SJSA1 (cell line): ENCODE measurements at places on chromosomes 7 and 10. TPM values are rescaled to one million over a fixed set of nuclear protein-coding genes. Genes with fewer than 3 reads are reported as not detected.

- DNase-seq: peak; percentile 10
These were observed 23.6 kb upstream of the SRI start for GRCh38 chr7:88243345-88243909.

GRCh38 chr7:30424506-30424905, 54.1 kb downstream of the NOD1 start:
- no peak for DNase-seq

- peak; percentile 82 for DNase-seq
These were observed 5.1 kb downstream of the UBE2H start for GRCh38 chr7:129947701-129948100.

NEBL gene
- 0.22 and 0.66 TPM in 2 replicates for total RNA-seq

DNA sequence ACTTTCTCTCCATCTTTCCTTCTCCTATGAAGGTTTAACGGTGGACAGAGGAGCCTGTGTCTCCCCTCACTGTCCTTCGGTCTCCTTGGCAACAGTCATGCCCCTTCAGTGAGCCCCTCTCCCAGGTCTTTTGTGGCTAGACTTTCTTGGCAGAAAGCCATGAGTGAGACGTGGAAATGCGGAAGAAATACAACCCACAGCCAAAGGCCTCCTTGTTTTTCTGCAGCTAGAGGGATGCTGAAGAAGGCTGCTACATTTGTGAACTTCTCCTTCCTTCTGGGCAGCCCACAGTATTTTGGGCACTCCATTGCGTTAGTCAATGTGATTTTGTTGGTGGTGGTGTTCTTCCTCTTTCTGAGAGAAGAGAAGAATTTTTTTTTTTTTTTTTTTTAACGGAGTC, 333.7 kb upstream of the PODXL start:
- DNase-seq: no peak

TIAL1 gene
- 22.9 and 47.8 TPM in 2 replicates for total RNA-seq

DNA sequence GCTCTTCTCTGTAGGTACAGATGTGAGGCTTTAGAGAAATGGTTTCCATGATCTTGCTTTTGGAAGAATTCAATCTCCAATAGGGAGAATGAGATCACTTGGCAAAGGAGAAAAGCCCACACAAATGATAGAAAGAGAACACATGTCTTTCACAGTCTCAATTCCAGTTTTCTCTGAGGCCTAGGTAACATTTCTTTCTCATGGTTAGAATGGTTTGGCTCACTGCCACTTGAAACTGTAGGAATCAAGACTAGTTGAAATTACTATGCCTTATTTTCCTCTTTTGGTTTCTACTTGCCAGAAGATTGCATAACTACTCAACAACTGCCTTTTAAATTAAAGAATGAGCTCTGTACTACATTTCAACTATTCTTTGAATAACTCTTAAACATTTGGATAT, 276.5 kb upstream of the TEX47 start:
- DNase-seq: no peak

LSM5 gene
- total RNA-seq: 52.0 and 138 TPM in 2 replicates

- no peak for DNase-seq
These were observed 2.7 kb upstream of the COMTD1 start for GRCh38 chr10:75238182-75239095.

STEAP4 gene
- total RNA-seq: not detected in 2 replicates

IFIT1 gene
- 1.8 and 5.2 TPM in 2 replicates for total RNA-seq

DNA sequence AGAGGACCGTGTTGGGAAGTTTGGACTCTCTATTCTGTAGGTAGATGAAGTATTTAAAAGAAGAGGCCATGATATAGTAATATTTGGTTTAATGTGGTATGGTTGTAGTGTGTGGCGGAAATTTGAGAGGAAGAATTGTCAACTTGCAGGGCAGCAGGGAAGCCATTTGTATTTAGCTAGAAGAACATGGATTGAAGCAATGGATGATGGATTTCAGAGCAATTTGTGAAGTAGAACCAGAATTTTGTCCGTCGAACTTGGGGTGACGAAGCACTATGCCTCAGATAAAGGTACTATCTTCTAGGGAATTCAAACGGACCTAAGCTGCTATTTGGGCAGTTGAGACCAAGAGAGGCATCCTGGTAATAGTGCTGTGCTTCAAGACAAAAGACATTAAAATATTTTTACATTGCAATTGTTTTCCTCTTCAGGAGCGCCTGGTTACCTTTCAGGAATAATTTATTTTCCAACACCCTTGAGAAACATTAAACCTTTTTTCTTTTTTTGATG, 615 bp upstream of the WBP1L start:
- DNase-seq: no peak

FANK1 gene
- 0.18 TPM in 1 of 2 replicates, not detected in the other for total RNA-seq
